ENCODE measurements at places on chromosomes 12 and 14. TPM values are rescaled to one million over a fixed set of nuclear protein-coding genes. Genes with fewer than 3 reads are reported as not detected.

Gene GALNT8
- total RNA-seq, result 5.4 TPM

Gene GALNT6
- 10.7 TPM for total RNA-seq

Gene GPR132
- total RNA-seq, result not detected

DNA sequence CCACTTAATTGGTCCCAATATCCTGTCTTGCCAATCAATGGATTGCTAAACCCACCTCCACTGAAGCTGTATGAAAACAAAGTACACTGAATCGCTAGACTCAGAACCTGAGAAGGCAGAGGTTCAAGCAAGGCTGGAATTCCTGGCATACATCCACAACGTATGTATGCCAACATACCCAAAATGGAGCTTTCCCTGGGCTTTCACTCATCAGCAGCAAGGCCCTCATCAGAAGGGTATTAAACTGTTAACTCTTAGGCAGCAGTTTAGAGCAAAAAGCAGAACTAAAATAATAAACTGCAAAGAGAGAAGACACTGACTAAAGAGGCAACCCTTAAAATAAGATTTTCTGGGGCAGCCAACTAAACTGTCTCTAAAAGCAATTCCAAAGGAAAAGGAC is 13.6 kb downstream of the MED13L start:
- DNase-seq, result no peak

GRCh38 chr12:91781114-91781513 is 364.5 kb downstream of the BTG1 start:
- no peak for DNase-seq

DNA sequence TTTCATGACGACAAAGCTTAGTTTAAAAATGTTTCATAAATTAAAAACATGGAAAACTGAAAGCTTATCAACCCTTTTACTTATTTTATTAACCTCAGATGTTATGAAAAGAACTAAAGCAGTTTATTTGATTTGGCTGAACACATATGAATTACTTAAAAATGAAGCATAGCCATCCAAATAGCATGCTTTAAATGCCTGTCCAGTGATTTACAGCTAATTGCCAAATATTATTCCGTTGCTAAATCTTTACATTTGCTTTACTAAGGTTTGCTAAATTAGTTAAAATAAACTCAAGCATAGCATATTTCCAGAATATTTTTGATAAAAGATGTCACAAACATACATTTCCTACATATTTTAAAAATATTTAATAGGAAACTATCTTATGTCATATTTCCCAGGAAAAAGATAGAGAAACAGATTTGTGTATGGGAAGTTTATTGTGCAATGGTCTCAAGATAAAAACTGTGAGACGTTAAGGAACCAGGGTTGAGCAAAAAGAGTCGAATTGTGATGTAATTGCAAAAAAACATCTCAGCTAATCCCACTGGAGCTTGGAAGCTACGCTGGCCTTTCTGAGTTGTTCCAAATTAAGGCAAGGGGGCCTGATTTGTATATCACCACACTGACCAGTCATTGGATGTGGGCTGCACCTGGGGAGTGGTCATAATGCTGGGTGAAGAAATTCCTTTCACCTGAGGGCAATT is 25.8 kb downstream of the GPR135 start:
- no peak for DNase-seq

DNA sequence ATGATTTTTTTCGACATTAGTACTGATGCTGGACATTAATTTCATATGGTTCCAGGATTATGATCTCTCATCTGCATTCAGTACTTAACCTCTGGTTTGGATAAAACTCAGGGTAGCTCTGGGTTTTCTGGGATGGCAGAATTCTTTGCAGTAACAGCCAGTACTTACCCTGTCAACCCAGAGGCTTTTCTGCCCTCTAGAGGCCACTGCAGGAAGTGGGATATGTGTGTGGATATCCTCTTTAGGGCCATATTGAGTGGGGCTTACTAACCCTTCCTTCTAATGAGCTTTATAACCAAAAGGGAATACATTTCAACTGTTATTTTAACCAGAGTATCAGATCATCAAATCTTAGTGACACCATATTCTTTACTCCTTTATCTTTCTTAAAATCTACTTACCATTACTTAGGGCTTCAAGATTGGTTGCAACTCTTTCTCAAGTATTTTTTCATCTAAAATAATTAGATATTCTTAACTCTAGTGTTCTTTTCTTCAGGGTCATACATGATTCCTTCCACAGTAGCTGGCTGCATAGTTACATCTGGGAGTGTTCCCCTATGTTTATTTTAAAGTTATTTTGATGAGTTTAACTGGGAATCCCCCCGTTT is 488.0 kb upstream of the STXBP6 start:
- peak; percentile 75 for DNase-seq

DNA sequence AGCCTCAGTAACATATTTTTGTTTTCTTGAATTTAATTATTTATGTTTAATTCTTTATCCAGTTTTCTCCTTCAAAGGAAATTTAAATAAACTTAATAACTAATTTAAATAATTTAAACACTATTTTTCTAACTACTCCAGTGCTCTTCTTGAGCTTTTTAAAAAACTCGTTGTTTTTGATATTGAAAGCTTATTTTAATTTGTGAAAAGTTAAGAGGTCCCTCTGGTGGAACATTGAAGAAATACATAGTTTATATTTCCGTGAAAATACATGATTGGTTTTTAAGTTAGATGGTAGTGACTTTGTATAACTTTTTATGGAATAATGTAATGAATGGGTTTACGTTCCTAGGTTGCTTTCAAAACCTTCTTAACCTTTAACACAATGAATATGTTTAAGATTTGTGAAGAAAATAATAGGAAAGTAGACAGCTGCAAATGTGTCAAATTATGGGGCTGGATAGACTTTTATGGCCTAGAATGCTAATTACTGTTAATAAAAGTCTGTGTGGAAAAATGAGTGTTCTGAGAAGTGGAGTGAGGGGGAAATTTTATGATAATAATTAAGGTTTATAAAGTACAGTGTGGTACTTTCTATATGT is 45.9 kb upstream of the MSRB3 start:
- DNase-seq, result no peak

DNA sequence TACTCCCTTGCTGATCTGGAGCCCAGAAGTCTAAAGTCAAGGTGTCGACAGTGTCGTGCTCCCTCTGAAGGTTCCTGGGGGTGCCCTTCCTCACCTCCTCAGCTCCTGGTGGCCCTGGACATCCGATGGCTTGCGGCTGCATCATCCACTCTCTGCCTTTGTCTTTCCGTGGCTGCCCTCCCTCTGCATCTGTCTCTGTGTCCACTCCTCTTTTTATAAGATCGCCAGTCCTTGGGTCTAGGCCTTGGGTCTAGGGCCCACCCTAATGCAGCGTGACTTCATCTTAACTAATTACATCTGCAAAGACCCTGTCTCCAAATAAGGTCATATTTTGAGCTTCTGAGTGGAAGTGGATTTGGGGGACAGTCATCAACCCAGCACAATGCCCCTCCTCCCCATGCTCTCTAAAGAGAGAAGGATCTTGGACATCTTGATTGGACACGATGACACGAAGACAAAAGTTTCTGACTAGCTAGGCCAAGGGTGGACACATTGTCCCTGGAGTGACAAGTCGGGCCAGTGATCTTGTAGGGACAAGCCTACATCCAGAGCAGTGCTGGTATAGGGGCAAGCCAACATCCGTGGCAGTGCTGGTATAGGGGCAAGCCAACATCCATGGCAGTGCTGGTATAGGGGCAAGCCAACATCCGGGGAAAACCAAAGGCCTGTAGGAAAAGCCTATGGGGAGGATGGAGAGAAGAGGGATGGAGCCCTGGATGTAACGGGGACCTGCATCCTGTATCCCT is 93.9 kb upstream of the DIO3 start:
- DNase-seq, result no peak

DNA sequence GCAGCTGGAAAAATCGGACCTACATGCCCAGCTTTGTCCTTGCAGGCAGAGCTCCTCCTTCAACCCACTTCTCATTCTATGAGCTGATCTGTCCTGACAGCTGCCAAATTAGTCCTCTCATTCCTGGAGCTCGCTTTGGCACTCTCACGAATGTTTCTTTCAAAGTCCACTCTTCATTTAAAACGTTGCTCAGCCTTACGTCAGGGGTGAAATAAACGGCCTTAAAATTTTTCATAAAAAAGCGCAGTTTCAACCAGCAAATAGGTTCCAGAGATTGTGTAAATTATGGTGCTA is 120.9 kb upstream of the HIF1A start:
- DNase-seq, result no peak

DNA sequence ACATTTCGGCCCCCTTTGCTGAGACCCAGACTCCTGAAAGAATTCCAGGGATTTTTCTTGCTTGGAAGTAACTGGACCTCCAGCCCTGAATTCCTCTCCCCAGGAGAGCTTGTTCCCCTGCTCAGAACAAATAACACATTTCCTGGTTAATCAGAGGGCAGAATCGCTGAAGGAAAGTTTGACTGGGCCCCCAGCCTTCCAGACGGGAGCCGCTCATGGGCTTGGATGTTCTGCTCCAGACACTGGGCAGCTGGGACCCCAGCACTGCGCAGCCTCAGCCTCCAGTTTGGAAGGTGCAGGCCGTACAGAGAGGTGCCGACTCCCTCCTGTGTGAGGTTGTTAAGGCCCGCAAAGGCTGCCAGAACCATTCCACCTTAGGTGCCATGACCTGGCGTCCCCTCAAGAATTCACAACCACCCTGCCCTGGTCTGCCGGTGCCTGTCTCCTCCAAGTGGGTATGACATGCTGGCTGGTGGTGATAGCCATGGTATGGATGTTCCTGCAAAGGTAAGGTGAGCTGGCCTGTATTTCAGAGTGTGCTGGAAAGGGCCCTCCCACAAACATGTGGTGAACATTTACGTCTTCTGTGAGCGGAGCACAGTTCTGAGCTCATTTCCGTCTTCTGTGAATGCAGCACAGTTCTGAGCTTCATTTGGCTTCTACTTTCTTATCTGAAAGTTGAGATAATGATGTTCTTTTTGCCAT is 5.1 kb upstream of the LTBP2 start:
- DNase-seq, result no peak

GRCh38 chr14:104392396-104393198 is 187.0 kb upstream of the C14orf180 start:
- DNase-seq, result no peak

- DNase-seq, result no peak
Observed at GRCh38 chr12:20696181-20696905, 1.2 kb downstream of the SLCO1C1 start.

DNA sequence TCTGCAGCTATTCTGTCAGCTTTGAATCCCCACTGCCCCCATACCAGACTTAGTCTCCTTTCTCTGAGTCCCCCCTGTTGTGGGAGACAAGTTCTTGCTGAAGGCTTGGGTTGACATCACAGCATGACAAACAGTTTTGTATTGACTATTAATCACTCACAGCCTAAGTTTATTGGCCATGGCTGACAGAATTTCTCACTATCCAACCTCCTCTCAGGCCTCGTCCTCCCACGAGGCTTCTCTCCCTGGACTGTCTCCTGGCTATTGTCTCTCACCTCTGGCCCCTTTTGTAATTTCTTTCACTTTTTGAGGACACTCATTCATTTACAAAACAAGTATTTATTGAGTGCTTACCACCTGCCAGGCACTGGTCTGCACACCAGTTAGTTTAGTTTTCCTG is 35.2 kb upstream of the DCD start:
- DNase-seq, result no peak
